GM12892 (cell line): ENCODE measurements at places on chromosomes 12 and 14.

DNA sequence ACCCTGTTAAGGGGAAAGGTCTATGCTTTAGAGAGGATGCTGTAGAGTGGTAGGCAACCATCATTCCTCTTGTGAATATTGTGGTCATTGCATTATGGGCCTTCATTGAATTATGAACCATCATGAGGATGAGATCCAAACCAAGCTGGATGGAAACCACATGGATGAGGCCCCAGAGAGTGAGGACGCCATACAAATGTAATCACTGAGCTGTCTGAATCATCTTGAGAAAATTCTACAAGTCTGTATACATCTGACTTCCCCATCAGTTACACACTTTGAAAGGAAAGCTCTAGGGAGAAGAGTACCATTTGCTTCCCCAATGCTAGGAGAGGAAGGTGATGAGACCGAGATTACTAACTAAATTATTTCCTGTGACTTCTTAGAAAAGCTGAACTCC lies 172.9 kb downstream of the CACNA1C start:
- DNase-seq: no peak

DNA sequence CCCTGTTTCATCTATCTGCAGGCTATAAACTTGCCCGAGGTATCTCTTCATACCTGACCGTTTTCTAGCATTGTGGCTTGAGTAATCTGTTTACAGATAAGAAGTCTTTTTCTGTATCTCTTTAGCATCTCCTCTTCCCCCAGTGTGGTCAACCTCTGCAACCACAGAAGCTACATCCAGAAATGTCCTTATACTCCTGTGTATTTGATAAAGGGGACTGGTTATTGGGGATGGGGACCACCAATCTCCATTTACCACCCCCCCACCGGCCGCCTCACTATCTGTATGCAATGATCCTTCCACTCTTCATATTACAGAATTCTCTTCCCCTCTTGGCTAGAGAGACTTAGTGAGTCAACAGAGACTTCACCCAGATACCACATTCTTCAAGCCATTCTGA lies 3.4 kb upstream of the RPAP3 start:
- no peak for DNase-seq

DNA sequence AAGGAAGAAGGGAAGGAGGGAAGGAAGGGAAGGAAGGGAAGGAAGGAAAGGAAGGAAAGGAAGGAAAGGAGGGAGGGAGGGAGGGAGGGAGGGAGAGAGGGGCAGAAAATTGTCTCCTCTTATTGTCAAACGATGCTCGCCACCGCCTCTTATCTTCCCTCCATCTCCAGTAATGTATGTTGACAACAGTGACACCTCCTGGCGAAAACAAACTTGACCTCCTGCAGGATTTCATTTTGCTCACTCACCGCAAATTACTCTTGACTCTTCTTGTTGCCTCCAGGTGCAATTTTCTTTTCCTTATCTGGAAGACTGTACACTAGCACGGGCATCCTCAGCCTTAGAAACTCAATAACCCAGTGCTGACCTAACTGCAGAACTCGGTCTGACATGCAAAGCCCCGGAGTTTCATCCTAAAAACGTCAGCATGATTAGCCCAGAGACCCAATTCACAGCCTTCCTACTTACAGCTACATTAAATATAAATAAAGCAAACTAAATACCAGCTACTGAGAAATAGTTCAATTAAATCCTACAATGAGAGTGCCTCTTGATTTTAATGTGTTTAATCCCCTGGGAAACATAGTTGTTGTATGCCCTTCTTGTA lies 512.4 kb upstream of the TMPO start:
- DNase-seq: no peak

GRCh38 chr14:64654901-64655300 lies 49.3 kb upstream of the PLEKHG3 start:
- no peak for DNase-seq

DNA sequence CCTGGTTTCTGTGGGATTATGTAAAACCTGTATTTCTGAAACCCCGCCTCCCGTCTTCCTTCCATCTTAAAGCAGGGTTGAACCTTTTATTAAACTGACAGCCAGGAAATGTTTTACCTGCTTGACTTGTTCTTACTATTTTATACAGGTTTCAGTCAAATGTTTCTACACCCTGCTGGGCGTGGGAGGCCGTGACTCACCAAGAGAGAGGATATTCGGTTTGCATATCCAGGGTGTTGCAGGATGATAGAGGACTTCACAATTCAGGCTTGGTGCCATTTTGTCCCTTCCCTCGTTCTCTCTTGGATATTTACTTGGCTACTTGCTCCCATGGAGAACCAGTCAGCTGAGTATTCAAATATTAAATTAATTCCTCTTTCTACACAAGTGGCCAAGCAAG lies 69.7 kb downstream of the ARF6 start:
- DNase-seq: peak; percentile 49

DNA sequence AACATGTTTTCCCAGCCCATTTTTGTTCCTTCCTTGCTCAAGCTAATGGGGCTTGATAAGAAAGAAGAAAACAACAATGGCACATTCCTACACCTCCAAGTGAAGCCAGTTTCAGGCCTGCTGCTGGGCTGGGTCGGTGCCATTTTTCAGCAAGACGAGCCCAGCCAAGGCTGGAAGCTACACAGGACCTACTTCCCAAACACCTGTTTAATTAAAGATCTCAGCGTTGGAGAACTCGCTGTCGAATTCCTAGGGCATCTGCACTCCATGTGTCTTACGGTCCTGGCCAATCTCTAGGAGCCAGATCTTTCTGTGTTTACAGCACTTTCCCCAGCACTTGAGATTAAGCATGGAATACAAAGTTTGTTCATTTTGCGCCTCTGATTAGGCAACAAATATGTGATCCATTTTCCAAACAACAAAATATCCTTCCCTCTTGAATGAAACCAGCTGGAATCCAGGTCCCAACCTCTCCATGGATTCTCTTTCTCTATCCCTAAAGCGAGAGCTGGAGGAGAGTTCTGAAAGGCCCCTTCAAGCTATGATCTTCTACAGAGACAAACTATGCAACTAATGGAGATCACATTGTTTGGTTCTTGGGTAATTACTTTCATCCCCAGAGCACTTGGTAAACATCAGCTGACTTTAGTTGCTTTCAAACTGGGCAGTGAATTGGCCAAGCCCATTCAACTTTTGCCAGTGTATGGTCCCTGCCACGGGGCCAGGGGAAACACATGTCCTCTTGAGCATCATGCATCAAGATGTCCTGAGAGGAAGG lies 34.3 kb upstream of the TC2N start:
- no peak for DNase-seq

- DNase-seq: no peak
These were observed 903.6 kb upstream of the TMEM132C start for GRCh38 chr12:127363392-127363791.

DNA sequence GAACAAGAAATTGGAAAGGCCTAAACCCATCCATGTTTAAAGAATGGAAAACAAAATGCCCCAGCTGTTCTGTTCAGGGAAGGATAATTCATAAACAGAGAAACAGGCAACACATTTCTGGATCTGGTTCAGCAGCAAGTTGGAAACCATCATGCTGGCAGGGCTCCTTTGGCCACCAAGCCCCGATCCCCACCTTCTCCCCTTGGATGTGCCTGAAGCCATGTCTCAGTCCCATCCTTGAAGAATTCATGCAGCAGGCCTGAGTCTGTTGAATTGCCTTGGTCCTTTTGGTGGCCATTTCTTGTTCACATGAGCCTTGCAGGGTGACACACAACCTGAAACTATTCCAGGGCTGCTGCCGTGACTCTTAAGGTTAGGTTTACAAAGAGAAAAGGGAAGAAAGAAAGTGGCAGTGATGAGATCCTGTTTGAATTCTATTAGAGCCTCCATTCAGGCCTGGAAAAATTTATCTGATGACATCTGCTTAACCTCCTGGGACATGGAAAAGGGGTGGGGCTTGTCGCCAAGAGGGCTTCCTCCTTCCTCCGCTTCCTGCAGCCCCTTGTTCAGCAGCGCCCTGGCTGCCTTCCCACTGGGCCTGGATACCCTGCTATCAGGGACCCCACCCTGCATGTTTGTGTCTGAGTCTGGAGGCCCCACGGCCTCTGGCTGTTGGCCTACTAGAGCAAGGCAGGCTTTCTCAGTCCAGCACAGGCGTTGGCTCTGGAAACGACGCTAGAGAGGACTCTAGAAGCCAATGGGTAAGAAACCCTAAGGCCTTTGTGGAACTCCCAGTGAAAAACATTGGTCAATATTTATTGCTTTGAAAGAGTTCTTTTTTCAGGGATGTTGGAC lies 341.9 kb downstream of the C12orf75 start:
- DNase-seq: no peak

GRCh38 chr12:53947743-53948142 lies 7.0 kb upstream of the HOXC12 start:
- DNase-seq: no peak

DNA sequence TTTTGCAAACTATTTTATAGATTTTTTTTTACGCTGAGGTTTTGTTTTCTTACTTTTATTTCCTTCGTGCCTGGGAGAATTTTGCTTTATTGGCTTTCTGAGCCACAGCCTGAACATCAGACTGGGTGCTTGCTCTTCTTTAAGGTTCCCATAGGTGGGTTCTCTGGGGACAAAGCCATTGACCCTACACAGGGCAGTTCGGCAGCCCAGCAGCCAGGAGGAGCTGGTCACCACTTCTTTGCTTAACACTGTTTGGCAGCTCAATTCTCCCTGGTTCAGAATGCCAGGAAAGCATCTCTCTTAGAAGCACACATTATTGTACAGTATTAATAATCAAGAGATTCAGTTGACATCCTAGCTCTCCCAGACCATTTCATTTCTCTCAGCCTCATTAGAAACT lies 140.8 kb upstream of the NEDD1 start:
- no peak for DNase-seq

GRCh38 chr12:80715713-80716249 lies 931 bp upstream of the MYF5 start:
- DNase-seq: no peak

DNA sequence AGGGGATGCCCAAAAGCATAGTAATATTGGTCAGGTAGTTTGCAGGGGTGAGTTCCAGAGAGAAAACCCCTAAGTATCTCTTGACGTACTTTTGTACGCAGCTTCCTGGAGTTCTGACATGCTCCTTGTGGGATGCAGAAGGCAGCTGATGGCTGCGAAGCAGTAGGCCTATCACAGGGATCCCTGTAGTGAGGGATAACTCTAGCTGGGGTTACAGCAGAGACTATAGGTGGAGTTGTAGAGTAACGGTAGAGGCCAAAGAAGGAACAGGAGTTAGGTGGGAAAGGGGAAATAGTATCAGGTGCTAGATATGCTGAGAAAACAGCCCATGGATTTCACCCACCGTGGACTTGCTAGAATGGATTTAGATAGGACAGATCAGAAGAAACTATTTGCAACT lies 37.3 kb downstream of the MGST1 start:
- DNase-seq: no peak

DNA sequence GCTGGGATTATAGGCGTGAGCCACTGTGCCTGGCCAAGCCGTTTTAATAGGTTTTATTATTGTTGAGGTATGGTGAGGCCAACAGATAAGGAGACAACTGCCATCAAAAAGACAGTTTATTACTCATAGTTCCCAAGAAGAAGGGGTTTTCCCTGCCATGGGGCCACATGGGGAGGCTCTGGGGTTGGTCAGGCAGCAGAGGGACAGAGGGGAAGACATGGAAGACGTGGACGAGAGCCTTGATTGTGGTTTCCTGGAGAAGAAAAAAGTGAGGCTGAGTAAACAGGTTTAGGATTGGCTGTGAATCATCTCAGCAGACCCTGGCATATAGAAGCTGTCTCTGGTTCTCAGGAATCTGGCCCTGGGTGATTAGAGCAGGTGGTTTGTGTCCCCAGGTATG lies 69.9 kb downstream of the FOXN4 start:
- DNase-seq: no peak

DNA sequence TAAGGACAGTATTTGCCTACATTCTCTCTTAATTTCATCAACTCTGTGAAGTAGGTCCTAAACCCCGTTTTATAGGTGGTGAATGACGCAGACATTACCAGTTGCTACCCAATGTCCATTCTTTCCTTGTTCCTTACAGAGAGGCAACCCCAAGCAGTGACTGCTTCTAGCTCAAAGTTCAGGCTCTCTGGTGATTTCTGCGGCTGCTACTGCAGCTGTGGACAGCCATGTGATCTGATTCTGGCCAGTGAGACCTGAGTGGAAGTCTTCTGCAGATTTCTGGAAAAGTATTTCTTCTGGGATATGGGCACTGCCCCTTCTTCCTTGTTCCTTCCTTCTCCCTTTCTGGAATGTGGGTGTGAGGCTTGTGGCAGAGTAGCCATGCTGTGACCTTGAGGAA lies 82.9 kb downstream of the ARF6 start:
- no peak for DNase-seq

DNA sequence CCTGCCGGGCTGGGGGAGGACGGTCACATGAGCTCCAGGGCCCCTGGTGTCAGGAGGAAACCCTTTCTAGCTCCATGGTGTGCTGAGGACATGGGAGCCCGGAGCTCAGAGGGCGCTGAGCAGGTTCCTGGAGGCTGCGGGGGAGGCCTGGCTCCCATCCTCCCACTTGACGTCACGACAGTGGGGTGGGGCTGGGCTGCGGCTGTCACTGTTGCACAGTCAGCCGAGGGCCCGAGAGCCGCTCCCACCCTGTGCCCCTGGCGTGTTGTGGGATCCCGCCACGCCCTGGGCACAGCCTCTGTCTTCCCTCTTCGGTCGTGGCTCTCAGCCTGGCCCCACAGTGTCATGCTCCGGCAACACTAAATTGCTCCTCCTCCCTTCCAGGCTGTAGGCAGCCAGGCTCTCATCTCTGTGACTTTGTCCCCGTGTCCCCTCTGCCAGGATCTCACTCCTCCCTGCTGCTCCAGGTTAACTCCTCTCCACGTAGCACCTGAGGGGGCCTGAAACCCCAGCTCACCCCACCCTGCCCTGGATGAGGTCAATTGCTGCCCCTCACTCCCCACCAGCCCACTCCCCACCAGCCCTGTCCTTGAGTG lies 33.0 kb downstream of the BEGAIN start:
- DNase-seq: no peak

GRCh38 chr12:56257491-56258067 lies 605 bp downstream of the ANKRD52 start:
- DNase-seq: no peak

GRCh38 chr12:120901818-120902217 lies 2.3 kb downstream of the SPPL3 start:
- no peak for DNase-seq

- DNase-seq: no peak
These were observed 110.6 kb downstream of the MYRFL start for GRCh38 chr12:69935651-69936100.

DNA sequence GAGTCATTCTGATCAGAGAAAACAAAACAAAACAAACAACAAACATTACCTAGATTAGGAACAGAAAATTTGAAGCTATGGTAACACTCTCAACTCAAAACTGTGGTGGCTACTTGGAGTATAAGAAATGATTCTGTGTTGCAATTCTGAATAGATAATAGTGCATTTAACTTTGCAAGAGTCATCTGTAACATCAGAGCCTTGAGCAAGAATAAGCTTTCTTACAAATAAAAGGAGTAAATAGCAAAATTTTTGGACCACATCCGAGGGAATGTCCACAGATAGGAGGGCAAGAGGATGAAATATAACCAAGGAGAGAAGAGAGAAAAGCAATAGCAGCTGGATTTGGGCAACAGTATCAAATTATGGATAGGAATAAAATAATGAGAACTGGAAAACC lies 1090.6 kb downstream of the SLC6A15 start:
- no peak for DNase-seq
